ENCODE measurements at places on chromosomes 16 and 17. TPM values are rescaled to one million over a fixed set of nuclear protein-coding genes. Genes with fewer than 3 reads are reported as not detected.

SYT17 gene
- 0.08 TPM for total RNA-seq

CWC25 gene
- total RNA-seq = 33.0 TPM

PPP1R27 gene
- total RNA-seq = not detected

CMTM2 gene
- 0.58 TPM for total RNA-seq

TPSB2 gene
- not detected for total RNA-seq

P2RX5 gene
- total RNA-seq = 13.2 TPM

HSD17B1 gene
- total RNA-seq = 2.2 TPM
